ENCODE measurements at places on chromosomes 7 and 10.

DNA sequence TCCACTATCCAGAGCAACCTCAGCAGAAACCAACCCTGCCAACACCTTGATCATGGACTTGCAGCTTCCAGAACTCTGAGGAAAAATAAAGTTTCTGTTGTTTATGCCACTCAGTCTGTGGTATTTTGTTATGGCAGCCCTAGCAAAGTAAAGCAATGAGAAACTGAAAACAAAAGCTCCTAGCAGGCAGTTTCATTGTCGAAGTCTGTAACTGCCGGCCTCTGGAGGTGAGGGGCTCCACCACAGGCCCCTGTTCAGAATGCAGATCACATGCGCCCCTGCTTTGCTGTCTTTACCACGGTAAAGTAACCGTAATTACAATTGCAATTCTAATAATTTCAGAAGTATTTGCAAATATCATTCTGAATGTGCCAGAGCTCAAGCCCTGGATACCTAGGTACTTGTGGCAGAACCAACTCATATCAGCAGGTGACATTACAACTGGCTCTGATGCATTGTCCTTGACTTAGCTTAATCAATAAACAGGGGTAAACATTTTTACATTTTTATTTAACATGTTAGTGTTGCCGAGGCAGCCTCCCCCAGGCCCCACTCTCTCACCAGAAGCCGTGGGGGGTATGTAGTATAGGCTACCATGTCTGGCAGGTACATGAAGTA, 193.2 kb downstream of the ELMO1 start:
- DNase-seq: no peak

DNA sequence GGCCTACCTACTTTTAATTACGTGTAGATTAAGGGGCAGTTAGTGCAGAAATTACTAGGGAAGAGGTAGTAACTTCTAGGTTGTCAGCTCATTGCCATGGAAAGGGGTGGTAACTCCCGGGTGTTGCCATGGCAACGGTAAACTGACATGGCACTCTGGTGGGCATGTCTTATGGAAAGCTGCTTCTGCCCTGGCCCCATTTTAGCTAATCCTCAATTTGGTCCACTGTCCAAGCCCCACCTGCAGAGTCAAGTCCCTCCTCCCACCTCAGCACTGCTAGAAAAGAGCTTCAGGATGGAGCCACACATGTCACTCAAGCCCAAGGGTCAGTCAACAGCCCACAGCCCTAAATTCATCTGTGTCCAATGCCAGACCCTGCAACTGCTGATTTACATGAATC, 7.5 kb upstream of the ZKSCAN1 start:
- DNase-seq: no peak

GRCh38 chr7:36006636-36007229, 146.3 kb upstream of the EEPD1 start:
- no peak for DNase-seq

GRCh38 chr10:31000867-31001266, 30.8 kb downstream of the ZNF438 start:
- no peak for DNase-seq

DNA sequence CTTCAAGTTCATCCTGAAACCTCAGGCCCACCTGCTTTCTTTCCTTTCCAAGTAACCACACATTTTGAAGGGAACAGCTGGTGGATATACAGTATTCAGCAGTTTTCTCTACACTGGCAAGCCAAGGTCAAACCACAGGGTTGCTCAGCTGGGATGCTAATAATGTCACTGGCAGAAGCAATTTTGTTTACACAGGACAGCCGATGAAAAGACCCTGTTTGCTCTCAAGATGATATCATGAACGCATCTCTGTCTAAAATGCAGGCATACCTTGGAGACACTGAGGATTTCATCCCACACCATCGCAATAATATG, 186.2 kb downstream of the USP6NL start:
- no peak for DNase-seq

DNA sequence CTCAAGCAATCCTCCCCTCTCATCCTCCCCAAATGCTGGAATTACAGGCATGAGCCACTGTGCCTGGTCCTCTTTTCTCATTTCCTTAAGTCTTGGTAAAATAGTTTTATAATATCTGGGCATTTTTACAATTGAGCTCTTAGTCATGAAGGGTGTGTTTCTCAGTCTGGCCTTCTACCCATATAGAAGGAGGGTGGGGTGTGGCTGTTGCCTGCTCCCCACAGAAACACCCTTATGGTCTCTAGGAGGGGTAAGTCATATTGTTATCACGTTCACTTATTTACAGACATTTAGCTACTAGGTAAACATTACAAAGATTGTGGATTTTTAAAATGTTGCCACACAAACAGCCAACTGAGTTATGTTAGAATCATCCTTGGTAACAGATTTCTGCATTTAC, 6.7 kb upstream of the OTUD1 start:
- peak; percentile 75 for DNase-seq

DNA sequence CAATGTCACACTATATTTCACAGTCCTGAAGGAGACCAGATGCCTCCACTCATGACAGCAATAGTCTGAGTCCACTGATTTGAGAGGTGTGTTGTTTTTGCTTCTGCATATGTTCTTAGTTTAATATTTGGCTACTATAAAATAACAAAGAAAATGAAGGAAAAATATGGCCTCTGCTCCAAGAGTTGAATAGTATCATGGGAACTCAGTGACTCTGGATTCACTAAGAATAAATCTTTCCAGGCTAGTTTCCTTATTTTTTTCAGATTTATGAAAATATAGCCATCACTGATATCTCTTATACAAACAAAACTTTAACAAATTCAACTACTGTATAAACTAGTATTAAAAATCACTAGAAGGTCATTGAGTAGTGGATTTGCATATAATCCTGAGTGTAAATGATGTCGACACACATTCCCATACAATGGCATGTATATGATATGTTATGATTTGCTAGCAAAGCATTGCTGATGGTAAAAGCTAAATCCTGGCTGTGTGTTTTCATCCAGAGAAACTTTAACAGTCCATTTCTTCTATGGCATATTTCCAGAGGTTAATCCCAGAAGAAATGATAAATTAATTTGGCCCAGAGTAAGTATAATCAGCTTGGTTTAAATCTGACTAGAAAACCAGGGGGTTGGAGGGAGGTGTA, 66.0 kb upstream of the VIPR2 start:
- no peak for DNase-seq

GRCh38 chr7:44156453-44157010, 15.4 kb upstream of the MYL7 start:
- DNase-seq: no peak

GRCh38 chr10:86372119-86372783, 5.7 kb upstream of the GRID1 start:
- no peak for DNase-seq

DNA sequence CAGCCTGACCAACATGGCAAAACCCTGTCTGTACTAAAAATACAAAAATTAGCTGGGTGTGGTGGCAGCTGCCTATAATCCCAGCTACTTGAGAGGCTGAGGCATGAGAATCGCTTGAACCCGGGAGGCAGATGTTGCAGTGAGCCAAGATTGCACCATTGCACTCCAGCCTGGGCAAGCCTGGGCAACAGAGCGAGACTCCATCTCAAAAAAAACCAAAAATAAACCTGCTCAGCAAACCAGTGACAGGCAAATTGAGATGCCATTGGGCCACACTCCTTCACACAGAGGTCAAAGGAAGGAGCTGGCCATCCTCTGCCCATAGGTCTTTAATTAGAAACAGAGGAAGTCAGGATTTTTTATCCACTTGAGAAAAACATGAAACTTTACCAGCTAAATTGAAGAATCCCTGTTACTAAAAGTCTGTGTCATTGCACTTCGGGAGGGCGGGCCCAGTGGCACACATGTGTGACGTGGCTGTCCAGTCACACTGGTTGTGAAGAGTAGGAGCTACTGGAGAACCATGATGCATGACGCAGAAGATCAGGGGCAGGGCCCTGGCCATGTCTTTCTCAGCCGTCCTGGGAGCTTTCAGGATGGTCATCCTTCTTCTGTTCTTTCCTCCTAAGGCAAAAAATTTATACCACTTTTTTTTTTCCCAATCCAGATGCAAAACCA, 118.3 kb upstream of the ZNF438 start:
- DNase-seq: no peak

- no peak for DNase-seq
These were observed 44.0 kb downstream of the DNMBP start for GRCh38 chr10:99965700-99966099.

DNA sequence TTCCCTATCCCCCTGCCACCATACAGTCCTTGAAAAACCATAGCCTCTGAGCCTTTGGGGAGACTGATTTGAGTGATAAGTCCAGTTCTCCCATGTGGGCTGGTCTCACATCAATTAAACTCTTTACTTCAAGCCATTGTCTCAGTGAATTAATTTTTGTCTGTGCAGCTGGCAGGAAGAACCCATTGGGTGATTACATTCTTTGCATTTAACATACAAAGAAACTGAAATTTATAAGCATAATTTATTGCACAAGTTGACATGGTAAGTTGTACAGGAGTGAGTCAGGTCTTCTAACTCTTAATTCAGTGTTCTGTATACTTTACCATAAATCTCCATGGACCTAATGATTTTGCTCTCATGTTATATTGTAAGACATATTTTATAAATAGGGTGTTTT, 1613.0 kb upstream of the LRRTM3 start:
- DNase-seq: peak; percentile 28

DNA sequence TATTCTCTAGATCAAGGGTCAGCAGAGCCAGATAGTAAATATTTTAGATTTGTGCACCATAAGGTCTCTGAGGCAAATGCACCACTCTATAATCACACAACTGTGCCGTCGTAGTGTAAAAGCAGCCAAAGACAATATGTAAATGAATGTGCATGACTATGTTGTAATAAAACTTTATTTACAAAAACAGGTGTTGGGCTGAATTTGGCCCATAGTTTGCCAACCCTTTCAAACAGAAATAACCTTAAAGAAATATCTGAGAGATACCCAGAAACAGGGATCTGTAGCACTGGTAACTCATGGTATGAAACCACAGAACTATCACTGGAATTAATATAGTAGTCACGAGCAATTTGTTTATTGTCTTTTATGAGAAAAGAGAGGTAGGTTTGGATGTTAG, 86.0 kb downstream of the ARID5B start:
- DNase-seq: no peak

DNA sequence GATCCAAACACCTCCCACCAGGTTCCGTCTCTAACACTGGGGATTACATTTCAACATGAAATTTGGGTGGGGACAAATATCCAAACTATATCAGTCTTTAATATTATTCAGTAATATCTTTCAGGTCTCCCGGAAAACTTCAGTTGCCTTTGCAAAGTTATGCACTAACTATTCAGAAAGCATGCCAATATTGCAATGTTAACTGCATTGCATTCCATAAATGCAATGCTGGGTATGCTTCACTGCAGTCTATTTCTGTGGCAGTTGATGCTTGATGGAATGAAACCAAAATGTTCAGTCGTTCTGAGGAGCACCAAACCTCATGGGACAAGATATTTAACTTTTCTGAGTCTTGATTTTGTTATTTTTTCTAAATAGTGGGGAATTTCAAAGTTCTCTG, 147.5 kb downstream of the SLC16A9 start:
- no peak for DNase-seq

DNA sequence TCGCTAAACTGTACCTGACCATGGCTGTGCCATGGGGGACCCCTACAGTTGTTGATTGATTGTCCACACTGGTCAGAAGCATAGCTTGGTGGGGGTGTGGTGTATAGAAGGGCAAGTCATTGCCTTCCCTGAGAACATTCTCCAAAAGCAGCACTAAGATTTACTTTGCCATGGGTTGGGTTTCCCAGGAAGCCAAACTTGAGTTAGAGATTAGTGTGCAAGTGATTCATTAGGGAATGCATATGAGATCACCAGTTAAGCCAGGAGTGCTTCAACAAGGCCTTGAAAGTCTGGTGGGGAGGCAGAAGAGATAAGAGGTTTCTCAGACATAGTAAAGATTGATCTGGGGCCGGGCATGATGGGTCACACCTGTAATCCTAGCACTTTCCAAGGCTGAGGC, 21.4 kb upstream of the TPST1 start:
- peak; percentile 37 for DNase-seq

- DNase-seq: no peak
These were observed 95.6 kb downstream of the CPXM2 start for GRCh38 chr10:123795846-123796590.

DNA sequence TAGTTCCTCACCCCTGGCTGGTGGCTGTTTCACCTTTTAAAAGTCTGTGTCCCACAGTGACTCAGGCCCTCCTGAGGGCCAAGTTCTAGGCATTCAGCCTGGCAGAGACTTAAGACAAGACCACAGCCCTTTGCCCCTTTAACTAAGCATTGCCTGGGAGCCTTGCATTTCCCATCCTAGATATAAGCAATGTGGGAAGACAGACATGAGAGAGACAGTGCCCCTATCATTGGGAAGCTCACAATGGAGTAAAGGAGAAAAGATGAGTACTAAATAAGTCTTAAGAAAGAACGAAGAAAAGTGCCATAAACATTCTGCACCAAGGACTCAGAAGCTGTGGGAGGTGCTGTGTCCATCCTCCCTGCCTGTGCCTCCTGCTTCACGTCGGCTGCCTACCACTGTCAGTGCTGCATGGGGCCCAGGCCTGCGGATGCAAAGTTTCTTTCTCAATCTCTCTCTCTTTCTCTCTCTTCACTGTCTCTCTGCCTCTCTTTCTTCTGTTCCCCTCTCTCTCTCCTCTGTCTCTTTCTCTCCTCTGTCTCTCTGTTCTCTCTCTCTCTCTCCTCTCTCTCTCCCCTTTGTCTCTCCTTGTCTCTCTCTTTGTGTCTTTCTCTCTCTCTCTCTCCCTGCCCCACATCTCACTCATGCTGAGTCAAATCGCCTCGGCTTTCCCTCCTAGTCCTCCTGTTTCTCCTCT, 21.5 kb downstream of the GPRIN2 start:
- no peak for DNase-seq

- no peak for DNase-seq
These were observed 148.1 kb upstream of the GDF10 start for GRCh38 chr10:47151920-47152319.

DNA sequence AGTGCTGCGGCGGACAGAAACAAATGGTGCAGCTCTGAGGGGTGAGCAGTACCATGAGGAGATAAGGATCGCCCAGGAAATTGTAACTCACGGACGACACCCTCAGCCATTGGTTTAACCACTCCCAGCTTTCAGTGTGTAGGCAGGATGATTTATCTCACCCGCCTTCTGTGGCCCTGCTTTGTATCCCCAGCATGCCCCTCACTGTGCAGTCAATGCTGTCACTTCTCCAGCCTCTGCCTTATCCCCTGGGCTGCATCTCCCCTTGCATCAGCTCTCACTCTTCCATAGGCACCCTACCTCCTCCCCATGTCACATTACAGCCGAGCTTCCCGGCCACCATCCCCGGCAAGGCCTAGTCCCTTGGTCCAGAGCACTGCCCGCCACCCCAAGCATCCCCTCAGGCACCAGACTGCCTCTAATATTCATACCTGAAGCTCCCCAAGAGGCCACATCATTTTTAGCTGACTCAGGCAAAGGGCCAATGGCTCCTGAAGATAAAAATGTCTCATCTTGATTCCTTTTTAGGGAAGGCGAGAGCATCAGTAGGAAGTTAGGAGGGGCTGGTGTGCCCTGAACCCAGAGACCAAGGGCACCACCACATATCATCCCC, 77.1 kb downstream of the CARD11 start:
- no peak for DNase-seq

DNA sequence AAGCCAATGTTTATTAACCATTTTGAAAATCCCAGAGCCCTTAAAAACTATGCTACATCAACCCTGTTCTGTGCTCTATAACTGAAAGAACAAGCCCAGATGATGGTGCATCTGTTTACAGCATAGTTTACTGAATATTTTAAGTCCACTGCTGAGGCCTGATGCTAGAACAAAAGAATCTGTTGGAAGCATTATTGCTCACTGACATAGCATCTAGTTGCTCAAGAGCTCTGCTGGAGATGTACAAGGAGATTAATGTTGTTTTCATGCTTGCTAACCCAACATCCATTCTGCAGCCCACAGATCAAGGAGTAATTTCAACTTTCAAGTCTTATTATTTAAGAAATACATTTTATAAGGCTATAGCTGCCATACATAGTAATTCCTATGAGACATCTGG, 181.3 kb upstream of the FEZF1 start:
- DNase-seq: no peak

Measured in PC-3 (cell line).